CD4-positive, alpha-beta T cell treated with Interferon alpha-2 for 1 hour (primary cell): ENCODE measurements at places on chromosomes 2 and 18.

DNA sequence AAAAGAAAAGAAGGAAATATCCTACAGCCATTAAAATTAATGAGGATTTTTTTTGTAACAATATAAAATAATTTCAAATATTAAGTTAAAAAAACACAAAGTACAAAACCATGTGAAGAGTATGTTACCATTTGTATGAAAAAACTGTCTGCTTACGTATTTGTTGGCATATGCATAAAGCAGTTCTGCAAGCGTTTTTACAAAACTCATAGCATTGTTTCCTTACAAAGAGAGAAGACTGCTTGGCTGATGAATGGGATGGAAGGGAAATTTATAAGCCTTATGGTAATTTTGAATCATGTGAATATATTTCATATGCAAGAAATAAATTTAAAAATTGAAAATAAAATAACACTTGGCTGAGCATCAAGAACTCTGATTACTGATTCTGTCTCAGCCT lies 63.1 kb downstream of the METTL4 start:
- DNase-seq = no peak

- no peak for DNase-seq
Observed at GRCh38 chr2:235135990-235136561, 184.3 kb downstream of the SH3BP4 start.

DNA sequence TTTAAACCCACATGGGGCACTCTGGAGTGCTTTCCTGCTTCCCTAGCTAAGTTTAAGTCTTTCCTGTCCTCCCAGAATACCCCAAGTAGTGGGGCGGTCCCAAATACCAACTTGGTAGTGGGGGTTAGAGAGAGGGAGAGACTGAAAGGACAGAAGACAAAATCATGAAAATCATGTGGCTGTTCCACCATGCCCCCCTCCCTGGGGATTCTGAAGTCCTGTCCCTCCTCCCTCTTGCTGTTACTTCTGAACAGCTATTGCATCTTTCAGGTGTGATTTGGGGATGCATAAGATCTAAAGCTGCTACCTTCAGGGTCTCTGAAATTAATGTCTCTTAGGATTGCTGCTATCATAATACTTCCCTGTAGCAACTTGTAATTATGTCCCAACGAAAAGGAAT lies 266.9 kb upstream of the EPAS1 start:
- DNase-seq = no peak

DNA sequence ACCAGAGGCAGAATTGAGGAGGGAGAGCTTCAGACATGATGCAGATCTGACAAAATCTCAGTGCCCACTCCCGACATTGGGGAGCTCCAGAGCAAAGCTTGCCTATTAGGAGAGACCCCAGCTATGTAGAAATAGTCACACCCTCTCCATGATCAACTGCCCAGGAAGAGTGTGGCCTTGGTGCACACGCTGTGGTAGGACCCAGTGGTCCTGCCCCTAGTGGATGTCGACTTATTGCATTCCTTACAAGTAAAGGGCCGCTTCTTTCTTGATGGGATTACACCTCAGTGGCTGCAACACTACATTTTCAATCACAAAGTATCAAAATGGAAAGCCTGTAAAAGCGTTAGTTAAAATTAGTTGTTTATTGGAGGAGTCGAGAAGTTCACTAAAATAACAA lies 64.2 kb downstream of the VRK2 start:
- DNase-seq = no peak

GRCh38 chr2:136243638-136244535 lies 125.9 kb upstream of the CXCR4 start:
- no peak for DNase-seq

DNA sequence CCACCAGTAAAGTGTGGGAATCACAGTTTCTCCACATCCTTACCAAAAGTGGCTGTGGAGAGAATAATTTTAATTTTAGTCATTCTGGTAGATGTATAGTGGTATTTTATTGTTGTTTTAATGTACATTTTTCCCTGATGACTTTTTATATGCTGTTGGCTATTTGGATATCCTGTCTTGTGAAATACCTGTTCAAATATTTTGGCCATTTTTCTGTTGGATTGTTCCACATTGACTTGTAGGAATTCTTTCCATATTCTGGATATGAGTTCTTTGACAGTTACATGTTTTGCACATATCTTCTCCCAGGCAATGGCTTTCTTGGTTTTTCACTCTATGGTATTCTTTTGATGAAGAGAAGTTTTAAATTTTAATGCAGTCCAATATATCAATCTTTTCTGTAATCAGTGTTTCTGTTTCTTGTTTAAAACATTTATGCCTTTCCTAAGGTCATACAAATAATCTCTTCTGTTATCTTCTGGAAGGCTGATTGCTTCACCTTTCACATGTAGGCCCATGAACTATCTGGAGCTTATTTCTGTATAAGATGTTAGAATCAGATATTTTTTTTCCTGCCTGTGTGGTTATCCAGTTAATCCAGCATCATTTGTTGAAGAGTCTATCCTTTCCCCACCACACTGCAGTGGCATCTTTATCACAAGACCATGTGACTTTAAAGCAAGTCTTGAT lies 19.0 kb downstream of the AFTPH start:
- DNase-seq = no peak

DNA sequence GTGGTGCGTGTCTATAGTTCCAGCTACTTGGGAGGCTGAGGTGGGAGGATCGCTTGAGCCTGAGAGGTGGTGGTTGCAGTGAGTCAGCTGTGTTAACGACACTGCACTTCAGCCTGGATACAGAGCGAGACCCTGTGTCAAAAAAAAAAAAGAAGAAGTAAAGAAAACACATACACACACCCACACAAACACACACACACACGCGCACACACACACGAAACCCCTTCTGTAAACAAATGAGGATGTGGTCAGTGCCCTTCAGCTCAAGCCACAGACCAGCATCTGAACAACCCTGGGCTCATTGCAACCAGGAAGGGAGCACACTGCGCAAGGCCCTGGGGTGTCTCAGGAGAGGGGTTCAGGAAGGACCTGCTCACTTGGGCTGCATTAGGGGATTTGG lies 47.9 kb upstream of the KCNF1 start:
- peak; percentile 8 for DNase-seq

DNA sequence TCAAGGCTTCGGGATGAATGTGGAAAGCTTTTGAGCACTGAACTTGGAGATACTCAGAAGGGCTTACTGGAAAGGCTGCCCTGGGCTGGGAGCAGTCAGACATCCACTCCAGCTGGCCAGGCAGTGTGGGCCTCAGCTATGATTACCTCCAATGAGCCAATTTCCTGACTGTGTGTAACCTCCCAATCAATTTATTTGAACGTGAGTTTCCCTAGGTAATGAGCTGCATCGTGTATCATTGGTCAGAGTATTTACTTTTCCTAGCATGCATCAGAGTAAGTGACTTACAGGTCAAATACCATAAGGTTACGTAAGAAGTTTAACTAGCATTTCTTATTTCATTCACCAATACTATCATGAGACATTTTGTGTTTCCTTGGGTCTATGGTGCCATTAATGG lies 11.0 kb upstream of the CTAGE1 start:
- no peak for DNase-seq

DNA sequence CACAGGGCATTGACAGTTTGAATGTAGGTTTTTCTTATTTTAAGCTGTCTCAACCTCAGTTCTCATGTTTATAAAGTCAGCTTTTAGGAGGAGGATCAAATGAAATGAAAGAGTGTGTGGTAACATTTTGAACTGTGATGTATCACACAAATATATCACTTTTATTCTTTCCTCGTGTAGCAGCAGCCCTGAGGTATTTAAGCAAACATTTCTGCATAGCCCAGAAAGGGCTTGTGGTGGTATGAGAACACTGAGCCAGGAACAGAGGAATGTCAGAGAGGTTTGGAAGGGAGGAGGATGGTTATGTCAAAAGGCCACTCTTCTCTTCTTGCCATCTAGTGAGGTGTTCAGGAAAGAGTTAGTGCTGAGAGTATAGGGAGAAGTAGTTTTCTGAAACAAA lies 150.2 kb downstream of the PARD3B start:
- DNase-seq = no peak

GRCh38 chr2:140550821-140551220 lies 1580.0 kb downstream of the LRP1B start:
- DNase-seq = no peak
